ENCODE measurements at places on chromosomes 1 and 21. TPM values are rescaled to one million over a fixed set of nuclear protein-coding genes. Genes with fewer than 3 reads are reported as not detected.
A peak's percentile ranks its signal among the peaks of the same experiment; 100 is the strongest.

GRCh38 chr1:40948741-40949443 is 30.6 kb upstream of the CTPS1 start:
- peak; percentile 91 for DNase-seq

Gene NUF2
- 41.9 TPM for total RNA-seq

DNA sequence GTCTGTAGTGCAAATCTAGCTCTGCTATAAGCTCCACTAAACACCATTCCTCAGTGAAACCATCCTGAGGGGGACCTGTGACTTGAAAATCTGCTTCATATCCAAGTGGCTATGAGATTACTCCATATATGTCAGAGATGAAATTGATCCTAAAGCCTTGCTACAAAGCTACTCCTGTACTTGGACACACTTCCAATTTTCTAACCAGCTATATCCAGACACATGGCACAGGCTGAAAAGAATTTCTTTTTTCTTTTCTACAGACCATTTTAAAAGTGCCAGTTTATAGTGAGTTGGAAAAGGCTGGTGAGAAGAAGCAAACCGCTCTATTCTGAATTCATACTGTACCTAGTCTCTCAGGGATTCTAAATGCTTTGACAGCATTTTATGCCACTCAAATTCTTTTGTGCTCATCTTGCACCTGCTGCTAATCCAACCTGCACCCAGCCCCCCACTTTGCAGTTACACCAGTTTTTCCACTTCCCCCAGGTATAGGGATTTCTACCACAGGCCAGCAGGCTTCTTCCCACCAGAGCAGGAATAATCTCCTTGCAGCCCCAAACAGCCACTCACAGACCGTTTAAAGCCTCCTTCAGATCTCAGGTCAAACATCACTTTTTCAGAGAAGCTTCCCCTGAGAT is 112.5 kb downstream of the RERE start:
- no peak for DNase-seq

- no peak for DNase-seq
Measured at GRCh38 chr1:51534447-51534846, 15.4 kb upstream of the EPS15 start.

Gene LCE2C
- total RNA-seq: not detected
